ENCODE measurements at places on chromosomes 5 and 9.

DNA sequence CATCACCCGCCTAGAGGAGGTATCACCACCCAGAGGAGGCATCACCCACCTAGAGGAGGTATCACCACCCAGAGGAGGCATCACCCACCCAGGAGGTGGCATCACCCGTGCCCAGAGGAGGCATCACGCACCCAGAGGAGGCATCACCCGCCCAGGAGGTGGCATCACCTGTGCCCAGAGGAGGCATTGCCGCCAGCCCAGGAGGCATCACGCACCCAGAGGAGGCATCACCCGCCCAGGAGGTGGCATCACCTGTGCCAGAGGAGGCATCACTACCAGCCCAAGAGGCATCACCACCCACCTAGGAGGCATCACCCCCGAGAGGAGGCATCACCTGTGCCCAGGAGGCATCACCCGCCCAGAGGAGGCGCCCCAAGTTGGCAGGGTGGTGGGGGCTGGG lies 2.6 kb downstream of the NOTCH1 start:
- no peak for DNase-seq

DNA sequence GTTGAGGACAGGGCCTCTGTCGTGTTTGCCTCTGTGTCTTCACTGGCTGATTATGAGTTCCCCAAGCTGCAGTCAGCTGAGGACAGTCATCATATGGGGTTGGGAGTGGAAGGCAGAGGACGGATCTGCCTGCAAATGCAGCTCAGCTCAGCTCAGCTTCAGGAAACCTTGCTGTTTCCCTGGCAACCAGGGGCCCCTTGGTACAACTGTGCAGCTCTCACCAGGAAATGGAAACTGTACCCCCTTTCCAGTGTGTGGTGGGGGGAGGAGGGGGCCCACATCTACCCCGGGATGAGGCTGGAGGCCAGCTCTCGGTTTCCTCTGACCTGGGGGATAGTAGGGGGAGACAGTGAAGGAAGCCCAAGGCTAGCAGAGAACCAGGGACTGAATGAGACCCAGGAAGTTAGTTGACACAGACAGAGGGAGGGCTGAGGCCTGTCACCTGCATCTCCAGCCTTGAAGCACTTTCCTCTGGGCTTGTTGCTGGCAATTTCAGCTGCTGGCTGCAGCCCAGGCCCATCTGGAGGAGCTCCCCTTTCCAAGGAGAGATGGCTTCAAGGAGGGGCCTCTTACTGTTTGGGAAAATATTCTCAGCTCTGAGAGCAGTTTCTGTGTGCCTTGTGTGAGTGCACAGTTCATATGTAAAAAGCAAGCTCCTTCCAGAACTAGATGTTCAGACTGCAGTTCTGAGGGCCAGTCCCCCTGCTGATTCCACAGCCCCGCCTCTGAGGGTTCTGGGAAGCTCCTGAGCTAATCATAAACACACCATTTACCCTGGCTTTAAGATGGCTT lies 6.9 kb downstream of the ANXA6 start:
- DNase-seq: peak; percentile 91

DNA sequence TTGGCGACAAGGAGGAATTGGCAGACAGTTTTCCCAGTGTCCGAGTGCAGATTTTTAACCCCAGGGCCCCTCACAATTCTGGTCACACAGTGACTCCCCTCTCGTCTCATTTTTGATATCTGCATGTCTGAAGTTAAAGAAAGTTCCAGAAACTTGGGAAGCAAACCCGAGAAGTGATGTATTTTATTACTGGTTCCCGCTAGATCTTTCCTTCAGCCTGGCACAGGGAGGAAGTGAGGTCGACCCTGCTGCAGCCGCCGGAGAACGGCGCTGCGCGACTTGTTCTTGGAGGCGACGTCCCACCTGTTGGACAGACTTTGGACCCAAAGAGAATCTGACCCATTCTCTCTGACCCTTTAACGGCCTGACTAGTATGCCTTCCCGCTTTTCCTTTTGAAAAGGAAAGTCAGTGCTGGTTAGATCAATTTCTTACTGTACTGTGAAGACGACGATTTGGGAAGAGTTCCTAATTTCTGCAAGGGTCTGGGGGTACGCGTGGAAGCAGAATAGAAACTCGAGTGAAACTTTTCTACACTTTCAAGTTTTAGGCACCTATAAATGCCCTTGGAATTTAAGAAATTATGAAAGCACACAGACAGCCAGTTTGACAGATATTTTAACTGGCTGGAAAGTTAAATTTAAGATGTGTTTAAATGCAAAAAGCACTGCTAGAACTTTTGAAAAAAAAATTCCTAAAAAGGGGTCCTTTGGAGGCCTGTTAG lies 744 bp downstream of the OTULIN start:
- peak; percentile 30 for DNase-seq

- no peak for DNase-seq
Observed at GRCh38 chr9:114844766-114845165, 38.9 kb upstream of the TNFSF15 start.

DNA sequence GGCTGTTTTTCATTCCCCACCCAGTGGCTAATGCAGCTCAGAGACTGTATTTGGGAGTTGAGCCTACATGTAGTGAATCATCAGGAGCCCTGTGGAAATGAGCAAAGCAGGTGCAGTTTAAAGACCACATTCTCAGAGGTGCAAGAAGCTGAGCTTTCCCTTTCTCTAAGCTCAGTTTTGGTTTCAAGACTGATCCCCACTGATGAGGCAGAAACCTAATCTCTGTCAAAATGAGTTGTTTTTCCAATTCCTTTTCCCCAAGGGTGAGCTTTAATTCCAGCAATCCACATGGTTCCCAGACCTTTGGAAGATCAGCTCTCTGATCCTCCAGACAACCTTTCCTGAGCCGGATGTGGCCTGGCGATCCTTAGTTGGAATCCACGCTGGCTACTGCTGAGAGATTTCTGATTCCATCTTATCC lies 420.5 kb downstream of the EBF1 start:
- no peak for DNase-seq

DNA sequence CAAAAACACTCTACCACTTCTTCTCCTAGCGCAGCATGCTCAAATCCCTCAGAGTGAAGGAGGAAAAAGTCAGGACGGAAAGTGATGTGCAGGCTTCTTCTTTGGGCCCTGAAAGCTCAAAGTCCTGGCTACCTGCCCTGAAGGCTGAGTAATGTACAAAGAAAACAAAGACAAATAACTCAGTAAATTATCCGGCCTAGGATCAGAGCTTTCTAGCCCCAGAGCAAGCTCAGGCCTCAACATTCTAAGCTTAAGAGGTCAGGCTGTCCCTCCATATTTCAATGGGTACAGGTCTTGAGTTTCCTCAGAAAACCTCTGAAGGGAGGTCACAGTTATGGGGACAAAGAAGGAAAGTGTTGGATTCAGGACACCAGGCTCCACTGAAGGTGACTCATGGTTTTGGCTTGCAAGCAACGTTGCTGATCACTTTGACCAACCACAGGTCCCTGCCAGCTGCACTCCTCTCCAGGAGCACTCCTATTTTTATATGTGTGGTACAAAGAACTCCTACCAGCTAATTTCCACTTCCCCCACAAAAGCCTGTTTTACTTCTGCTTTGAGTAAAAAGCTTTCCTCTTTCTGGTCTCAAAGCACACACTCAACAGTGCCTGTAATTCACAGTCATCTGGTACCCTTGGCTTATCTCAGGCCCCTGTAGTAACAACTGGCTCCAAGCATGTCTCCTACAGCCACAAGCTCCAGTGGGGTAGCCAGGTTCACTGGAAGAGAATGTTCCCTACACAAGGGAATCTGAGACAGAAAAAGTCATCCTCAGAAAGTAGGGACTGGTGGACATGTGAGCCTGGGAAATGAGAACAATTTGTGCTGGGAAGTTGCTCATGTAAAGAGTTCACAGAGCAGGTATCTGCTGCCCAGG lies 115.7 kb downstream of the UGCG start:
- peak; percentile 33 for DNase-seq

All from activated naive CD4-positive, alpha-beta T cell treated with anti-CD3 and anti-CD28 coated beads for 36 hours (primary cell).